CD4-positive, alpha-beta memory T cell (primary cell): ENCODE measurements at places on chromosomes 7 and 10.

DNA sequence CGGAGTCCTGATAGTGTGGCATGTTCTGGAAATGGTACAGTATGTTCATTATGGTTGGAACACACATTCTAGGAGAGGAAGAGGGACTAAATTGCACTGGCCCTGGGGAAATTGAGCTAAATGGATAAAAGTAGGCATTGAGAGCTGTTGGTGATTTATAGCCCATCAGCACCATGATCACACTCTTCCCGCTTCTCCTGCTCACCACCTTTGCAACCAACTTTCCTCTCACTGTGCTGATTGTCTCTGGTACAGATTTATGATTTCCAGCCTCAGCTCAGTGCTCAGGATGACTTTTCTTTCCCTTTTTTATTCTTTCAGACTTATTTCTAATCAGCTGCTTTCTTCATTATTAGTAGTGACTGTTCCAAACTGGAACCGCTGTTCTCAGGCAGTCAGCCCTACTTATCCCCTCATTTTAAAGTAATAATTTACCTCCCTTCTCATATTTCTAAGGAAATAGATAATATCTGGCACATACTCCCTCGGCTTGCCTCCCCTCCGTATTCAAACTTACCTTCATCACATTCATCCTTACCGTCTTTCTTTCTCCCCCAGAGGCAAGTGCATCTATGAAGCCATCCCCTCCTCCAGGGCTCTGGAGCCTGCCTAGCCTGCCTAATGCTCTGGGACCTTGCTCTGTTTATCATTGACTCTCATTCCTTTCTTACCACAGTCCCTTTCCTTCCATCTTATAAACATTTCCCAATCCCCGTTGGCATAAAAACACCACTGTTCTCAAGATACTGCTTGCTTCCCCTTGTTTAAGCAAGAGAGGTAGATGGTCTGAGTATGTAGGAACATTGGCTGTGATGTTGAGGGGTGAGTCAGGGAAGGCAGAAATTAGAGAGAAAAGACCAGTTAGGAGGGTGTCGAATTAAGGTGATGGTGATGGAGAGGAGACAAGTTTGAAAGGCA, 51.6 kb upstream of the RPA3 start:
- DNase-seq: no peak

GRCh38 chr7:134004829-134005505, 122.2 kb upstream of the LRGUK start:
- DNase-seq: no peak

- no peak for DNase-seq
Measured at GRCh38 chr10:101235766-101236165, 6.5 kb upstream of the LBX1 start.

- no peak for DNase-seq
Measured at GRCh38 chr7:34277016-34277802, 371.9 kb downstream of the BMPER start.

DNA sequence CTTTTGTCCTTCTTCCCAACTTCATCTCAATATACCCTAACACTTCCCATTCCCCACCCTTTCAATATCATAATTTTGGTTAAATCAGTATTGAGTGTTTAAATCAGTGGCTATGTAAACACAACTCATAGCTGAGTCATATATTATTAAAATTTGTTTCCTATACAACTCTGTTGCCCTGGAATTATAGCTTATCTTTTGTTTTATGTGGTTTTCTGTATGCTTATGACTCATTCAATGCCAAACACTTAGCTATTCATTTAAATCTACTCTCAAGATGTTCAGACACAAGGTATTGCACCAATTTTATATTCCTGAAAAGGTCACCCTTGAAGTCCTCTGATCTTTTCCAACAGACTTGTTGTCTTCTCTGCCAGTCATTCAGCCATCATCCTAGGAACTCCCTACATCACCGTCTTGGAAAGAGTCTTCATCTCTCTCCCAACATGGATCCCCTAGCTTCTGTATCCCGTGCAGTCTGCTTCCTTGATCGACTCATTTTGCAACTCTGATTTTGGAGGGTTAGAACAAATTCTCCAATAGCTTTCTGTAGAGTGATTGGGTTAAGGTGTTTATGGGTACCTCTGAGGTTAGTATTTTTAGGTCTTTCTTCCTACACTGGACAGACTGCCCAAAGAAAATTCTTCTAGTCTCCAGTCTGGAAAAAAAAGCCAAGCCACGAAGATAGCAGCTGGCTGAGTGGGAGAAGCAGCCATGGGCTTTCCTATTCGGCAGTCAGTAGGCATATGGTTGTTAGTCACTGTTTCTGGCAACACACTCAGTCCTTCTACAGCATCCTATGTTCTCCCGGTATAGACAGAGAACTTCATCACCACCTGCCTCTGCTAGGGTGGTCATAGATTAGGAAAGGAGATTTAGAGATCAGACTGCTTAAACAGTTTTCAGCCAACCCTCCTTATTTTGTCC, 102.1 kb downstream of the CRPPA start:
- no peak for DNase-seq

GRCh38 chr10:70615784-70616522, 13.4 kb upstream of the PRF1 start:
- DNase-seq: no peak

DNA sequence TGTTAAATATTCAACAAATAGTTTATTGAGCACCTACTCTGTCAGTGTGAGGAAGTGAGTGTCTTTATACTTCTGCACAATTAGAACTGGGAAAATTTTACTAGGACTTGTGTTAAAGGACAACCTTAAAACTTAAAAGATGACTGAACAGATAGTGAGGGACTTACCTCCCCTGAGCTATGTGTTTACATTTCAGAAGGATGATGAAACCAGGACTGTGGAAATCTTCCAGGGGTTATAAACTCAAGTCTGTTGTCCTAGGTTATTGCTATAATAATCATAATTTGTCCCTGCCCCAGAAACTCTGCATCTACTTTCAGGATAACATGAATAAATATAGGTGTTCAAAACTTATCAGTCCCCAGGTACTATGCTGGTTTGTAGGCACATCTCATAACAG, 261.0 kb upstream of the MKLN1 start:
- DNase-seq: no peak

DNA sequence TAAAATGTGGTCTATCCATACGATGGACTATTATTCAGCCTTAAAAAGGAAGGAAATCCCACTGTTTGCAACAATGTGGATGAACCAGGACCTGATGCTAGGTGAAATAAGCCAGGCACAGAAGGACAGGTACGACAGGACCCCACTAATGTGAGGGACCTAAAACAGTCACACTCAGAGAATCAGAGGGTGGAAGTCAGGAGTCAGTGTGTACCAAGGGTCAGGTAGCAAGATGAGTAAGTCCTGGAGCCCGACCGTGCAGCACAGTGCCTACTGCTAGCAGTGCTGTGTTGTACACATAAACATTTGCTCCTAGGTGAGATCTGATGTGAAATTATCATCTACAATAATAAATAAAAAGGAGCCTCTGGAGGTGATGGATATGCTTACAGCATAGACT, 322.3 kb downstream of the GLRX3 start:
- no peak for DNase-seq

- DNase-seq: no peak
Measured at GRCh38 chr7:82318786-82319185, 124.8 kb downstream of the CACNA2D1 start.

GRCh38 chr7:157846271-157846670, 509.5 kb downstream of the DNAJB6 start:
- no peak for DNase-seq

DNA sequence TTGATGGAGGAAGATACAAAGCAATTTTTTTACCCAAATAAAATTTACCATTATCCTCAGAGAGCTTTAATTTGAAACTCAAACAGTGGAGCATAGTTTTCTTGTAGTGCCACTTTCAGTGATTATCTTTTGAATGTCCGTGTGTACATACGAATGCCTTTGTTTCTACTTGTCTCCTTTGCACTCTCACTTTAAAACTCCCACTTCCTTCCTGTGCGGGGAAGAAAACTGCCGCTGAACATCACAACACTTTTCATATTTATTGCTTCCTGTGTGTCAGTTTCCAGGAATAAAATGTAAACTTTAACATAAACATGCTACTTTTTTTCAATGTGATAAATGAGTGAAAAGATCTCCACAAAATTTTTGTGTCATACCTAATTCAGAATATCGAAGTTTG, 102.4 kb downstream of the SEMA3A start:
- no peak for DNase-seq

GRCh38 chr10:132798403-132798802, 12.5 kb upstream of the NKX6-2 start:
- DNase-seq: no peak

- DNase-seq: no peak
Measured at GRCh38 chr10:99341860-99342490, 12.8 kb downstream of the CNNM1 start.

DNA sequence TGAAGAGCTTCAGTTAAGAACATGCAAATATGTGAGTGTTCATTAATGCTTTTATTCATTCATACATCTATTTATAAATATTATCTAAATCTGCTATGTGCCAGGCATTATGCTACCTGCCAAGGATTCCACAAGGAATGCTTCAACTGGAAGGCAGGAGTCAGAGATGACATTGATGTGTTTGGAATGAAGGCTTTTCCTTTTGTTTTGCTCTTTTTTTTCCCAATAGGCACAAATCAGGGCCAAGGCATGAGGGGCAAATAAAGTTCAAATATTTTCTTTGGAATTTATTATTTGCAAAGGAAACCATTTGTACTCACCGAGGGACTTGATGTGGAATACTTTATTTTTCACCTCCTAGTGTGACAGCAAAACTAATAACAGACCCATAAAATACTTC, 530.3 kb downstream of the ARL4A start:
- no peak for DNase-seq

DNA sequence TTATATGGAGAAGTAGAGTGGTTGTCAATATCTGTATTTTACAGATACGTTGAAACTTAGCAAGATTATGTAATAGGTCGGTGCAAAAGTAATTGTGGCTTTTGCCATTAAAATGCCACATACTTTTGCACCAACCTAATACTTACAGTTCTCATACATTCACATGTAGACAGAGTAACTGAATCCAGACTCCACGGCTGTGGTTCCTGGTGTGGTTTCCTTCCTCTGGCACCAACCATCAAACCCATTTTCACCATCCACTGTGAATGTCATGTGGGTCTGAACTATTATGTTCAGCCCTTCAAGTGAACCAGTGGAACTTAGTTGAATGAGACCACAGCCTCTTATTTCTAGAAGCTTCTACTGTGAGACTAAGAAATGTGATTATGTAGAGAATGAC, 31.5 kb upstream of the SLIT1 start:
- DNase-seq: no peak

GRCh38 chr7:100785878-100786277, 41.4 kb downstream of the EPHB4 start:
- DNase-seq: no peak
